ENCODE measurements at places on chromosomes 3 and 15.

- DNase-seq: no peak
Observed at GRCh38 chr3:48256557-48256956, 15.7 kb downstream of the ZNF589 start.

- no peak for DNase-seq
Observed at GRCh38 chr3:117036259-117036799, 326.8 kb downstream of the TUSC7 start.

- DNase-seq: no peak
Observed at GRCh38 chr15:75655931-75656330, 8.2 kb downstream of the SNX33 start.

DNA sequence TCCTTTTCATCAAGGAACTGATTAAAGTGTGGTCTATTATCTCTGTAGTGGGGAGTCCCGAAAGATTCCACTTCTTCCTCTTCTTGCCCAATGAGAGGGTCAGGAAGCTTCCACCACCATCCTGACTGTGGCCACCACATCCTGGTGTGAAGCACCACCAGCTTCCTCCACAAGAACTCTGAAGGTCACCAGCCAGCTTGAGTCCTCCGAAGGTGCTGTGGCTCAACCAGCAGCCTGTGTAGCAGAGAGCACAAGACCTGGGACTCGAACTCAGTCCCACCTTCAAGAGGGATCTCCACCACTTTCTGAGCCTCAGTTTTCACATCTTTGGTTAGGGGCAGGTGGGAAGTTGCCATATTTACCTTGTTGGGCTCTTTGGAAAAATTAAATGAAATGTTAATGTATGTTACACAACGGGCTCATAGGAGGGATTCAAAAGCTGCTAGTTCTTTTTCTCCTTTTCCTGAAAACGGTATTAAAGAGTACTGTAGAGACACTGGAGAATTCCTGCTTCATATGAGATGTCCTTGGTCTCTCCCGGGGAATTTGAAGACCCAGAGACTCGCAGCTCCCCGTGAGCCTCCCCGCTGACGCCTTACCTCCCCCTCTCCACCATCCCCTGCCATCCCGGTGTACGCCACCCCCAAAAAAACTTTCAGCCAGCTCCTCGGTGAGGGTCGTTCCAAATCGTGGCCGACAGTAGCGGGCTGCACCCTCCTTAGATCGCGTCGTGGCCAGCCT lies 816 bp upstream of the ACAN start:
- peak; percentile 37 for DNase-seq

- no peak for DNase-seq
Observed at GRCh38 chr3:124592658-124593441, 137.4 kb upstream of the UMPS start.

GRCh38 chr3:12638105-12638504 lies 25.8 kb downstream of the RAF1 start:
- no peak for DNase-seq

All from left hindlimb (tissue), 1 donor.